Ascending aorta (tissue), 2 donors: ENCODE measurements at places on chromosomes 2 and 18.

DNA sequence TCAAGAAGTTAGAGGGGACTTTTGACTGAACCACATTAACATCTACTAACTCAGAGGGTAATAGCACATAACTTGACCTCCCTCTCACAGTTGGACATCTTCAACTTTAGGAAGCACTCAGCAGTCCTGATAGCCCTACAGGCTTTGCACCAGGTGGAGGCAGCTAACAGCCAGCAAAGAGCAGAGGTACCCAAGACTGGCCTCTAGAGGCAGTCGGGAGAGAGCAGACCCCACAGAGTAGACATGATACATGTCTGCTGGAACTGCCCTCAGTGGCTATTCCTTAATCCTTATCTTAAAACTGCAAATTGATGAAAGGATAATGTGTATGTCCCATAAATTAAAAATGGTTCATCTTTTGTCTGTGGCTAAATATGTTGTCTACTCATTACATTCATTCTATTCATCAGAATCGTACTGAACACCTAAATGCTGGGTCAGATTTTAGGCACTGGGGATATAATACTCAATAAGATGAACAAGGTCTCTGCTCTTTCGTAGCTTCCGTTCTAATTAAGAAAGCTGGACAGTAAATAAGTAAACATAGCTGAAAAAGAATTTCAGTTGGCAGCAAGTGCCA, 49.8 kb downstream of the CAB39 start:
- no peak for DNase-seq

GRCh38 chr18:79870301-79871025, 72.7 kb downstream of the KCNG2 start:
- DNase-seq = peak; percentile 40

DNA sequence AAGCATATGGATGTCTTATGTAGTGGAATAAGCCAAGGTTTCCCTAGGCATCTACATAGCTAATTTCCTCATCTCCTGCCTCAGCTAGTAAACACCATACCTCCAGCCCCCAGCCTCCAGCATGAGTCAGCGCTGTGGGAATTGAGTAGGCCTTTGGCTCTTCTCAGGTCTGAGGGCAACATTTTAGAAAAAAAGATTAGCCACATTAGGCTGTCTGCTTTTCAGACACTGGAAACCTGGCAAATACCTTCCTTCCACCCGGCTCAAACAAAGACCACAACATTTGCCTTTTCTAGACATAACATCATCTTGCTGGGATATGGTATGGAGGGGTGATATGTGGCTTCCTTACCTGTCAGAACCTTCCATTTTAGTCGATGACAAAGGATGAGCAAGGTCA, 6.1 kb upstream of the CCDC195 start:
- no peak for DNase-seq

- DNase-seq = no peak
Observed at GRCh38 chr2:188663301-188663700, 310.9 kb upstream of the COL3A1 start.

GRCh38 chr2:143480601-143481236, 351.5 kb downstream of the ARHGAP15 start:
- no peak for DNase-seq

DNA sequence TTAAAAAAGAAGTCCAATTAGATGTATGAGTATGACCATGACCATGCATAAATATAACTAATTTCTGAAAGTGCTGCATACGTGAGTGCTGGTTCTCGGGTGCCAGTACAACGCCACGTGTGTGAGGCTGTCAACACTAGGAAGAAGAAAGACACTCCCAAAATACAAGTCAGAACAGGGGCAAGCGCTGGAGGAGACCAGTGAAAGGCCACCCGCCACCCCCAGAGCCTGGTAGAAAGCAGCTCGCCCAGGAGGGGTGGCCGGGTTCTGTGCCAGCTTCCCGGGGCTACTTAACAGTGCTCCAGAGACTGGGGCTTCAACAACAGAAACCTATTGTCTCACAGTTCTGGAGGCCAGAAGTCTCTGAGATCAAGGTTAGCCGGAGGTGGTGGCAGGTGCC, 147.6 kb downstream of the RTP5 start:
- no peak for DNase-seq
